ENCODE measurements at places on chromosomes 16 and 17. TPM values are rescaled to one million over a fixed set of nuclear protein-coding genes. Genes with fewer than 3 reads are reported as not detected.

Gene CPSF4L
- total RNA-seq, result not detected

Gene CHCT1
- not detected for total RNA-seq

Gene ZG16
- total RNA-seq, result not detected

Gene DOC2B
- total RNA-seq, result 0.17 TPM

Gene CACNA1H
- total RNA-seq, result 30.5 TPM

Gene RCVRN
- total RNA-seq, result not detected

Gene CBX2
- total RNA-seq, result 6.7 TPM

- no peak overlapping the region for H3K4me3 ChIP-seq
- peak; percentile 80 for DNase-seq
- H3K4me1 ChIP-seq, result peaks cover 12% of the 10 kb centered on the region
- peak overlapping the region; percentile 85 for H3K27ac ChIP-seq
- peaks cover 6% of the 10 kb centered on the region for H3K36me3 ChIP-seq
- H3K27me3 ChIP-seq, result no peaks in the 10 kb centered on the region
These were observed 31.0 kb downstream of the CFDP1 start for GRCh38 chr16:75402159-75402820.

DNA sequence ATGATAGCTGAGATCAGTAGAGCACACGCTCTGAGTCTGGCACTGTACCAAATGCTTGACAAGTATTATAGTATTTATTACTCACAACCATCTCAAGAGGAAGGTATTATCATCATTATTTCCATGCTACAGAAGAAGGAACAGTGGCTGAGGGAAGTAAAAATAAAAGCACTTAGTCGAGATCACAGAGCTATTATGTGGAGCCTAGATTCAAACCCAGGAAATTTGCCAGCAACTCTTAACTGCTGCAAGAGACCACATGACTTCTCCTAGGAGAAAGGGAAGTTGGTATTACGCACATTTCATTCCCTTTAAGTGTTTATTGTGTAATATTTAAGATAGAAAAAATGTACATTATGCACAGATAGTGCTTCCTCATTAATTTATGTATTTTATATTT lies 1.0 kb upstream of the RHOT1 start:
- H3K36me3 ChIP-seq, result no peaks in the 10 kb centered on the region
- DNase-seq, result peak; percentile 78
- H3K4me3 ChIP-seq, result peak overlapping the region; percentile 96

- no peak for DNase-seq
- no peaks in the 10 kb centered on the region for H3K4me1 ChIP-seq
- no peaks in the 10 kb centered on the region for H3K36me3 ChIP-seq
- no peak overlapping the region for H3K27ac ChIP-seq
- H3K4me3 ChIP-seq, result no peak overlapping the region
- H3K27me3 ChIP-seq, result no peaks in the 10 kb centered on the region
These were observed 139.5 kb downstream of the CYLD start for GRCh38 chr16:50881331-50881830.

DNA sequence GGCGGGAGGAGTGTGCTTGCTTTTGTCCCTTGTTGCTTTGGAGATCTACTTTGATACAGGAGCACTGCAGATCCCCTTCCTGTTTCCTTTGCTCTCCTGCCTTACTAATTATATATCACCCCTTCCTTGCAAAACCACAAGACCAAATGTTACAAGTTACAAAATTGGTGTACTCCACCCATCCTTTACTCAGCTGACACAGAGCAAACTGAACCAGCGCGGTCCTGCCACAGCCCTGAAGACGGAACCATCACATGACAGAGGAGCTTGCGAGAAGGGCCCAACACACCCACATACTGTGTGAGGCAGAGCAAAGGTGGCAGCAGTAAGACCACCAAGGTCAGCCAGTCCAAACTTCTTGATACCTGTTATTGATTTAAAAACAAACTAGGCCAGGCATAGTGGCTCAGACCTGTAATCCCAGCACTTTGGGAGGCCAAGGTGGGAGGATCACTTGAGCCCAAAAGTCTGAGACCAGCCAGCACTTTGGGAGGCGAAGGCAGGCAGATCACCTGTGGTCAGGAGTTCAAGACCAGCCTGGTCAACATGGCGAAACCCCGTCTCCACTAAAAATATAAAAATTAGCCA lies 33.2 kb downstream of the CYTH1 start:
- H3K36me3 ChIP-seq, result no peaks in the 10 kb centered on the region
- no peaks in the 10 kb centered on the region for H3K4me1 ChIP-seq
- H3K4me3 ChIP-seq, result no peak overlapping the region
- peak; percentile 48 for DNase-seq
- no peaks in the 10 kb centered on the region for H3K27me3 ChIP-seq
- H3K27ac ChIP-seq, result no peak overlapping the region

GRCh38 chr17:72901657-72902056 lies 190.8 kb downstream of the SLC39A11 start:
- H3K27ac ChIP-seq, result no peak overlapping the region
- no peak for DNase-seq
- H3K27me3 ChIP-seq, result no peaks in the 10 kb centered on the region
- H3K4me1 ChIP-seq, result peaks cover under 1% of the 10 kb centered on the region

DNA sequence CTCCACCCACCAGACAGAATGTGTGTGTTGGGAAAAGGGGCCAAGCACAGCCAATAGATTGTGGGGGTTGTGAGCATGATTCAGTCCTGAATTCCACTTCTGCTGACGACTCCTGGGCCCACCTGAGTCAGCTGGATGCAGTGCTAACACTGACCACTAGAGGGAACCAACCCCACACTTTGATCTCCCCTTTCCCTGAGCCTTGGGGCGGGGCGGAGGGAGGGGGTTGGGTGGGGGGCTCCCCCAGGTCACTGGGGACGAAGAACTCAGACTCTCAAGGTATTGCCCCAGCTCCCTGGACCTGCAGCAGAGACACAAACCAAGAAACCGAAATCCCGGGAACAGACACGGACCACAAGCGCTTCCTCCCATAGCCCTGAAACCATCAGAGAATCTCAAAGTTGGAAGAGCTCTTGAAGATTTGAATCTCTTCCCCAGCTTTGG lies 621 bp upstream of the CSHL1 start:
- H3K4me1 ChIP-seq, result no peaks in the 10 kb centered on the region
- no peak overlapping the region for H3K27ac ChIP-seq
- no peaks in the 10 kb centered on the region for H3K36me3 ChIP-seq
- no peak overlapping the region for H3K4me3 ChIP-seq

GRCh38 chr16:89319886-89320781 lies 102.6 kb downstream of the ZNF778 start:
- peaks cover 88% of the 10 kb centered on the region for H3K4me1 ChIP-seq
- H3K27me3 ChIP-seq, result no peaks in the 10 kb centered on the region
- H3K36me3 ChIP-seq, result no peaks in the 10 kb centered on the region
- peak overlapping the region; percentile 94 for H3K27ac ChIP-seq

DNA sequence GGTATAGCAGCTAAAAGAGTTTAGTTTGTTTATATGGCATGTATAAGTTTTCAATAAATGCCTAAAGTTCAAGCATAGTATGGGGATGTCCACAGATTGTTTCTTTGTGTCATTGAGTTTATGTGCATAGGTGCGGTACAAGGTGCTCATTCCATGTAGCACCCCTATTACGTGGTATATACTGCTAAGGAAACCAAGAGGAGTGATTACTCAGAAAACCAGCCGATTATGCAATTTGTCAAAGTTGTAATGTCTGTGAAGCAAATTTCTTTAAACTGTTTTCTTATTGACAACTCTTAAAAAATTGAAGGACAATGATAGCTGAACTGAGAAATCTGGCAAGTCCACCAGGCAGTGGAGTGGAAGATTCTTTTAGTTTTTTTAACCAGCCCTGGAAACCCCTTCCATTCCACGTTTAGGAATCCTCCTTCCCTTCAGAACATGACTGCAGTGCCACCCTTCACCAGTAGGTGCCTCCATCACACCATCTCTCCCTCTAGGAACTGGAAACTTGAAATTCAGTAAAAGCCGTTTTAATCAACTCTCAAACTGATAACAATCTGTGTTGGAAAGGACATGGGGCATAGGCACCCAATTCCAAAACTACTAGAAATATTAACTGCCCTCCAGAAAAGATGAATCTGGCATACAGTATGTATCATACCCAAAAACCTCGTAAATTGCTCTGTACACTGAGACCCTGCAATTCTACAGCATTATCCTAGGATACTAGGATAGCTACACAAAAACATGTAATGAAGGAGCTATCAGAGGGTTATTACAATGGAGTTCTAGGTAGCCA lies 43.5 kb downstream of the REXO5 start:
- no peak overlapping the region for H3K27ac ChIP-seq
- no peaks in the 10 kb centered on the region for H3K27me3 ChIP-seq
- H3K4me3 ChIP-seq, result no peak overlapping the region
- peaks cover 19% of the 10 kb centered on the region for H3K4me1 ChIP-seq

DNA sequence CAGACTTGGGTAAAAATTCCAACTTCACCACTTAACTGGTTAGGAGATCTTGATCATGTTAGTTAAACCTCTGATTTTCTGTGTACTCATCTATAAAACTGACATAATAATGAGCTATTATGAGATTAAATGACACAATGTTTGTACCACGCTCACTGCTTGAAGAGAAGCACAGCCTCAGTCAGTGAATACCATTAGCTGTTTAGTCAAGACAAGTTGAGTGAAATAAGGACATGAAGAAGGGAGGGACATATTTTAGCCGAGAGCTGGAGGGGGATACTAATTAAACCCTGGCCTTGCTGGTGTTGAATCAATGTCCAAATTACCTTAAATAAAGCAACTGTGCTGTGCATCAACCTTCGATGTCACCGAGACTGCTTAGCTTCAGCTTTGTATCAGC lies 105.1 kb upstream of the TOX3 start:
- H3K4me3 ChIP-seq, result no peak overlapping the region
- no peaks in the 10 kb centered on the region for H3K27me3 ChIP-seq
- no peak for DNase-seq
- no peaks in the 10 kb centered on the region for H3K4me1 ChIP-seq
- no peak overlapping the region for H3K27ac ChIP-seq

All from astrocyte (in vitro differentiated cells and primary cell).